ENCODE measurements at places on chromosomes 1 and 21.

DNA sequence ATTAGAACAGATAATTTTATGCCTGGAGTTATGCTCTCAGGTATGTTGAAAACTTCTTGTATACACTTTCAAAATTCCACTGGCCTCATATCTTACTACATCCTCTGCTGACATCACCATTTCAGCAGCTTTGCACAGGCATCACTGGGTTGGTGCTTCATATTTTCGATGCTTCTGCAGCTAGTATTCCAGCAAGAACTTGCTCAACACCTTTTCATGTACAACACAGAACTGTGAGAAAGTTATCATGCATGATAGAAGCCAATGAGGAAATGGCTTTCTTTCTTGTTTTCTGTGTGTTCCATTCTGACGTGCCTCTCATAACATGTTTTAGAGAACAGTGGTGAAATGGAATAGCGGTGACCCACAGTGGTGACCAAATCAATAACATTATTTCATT is 5.1 kb upstream of the GBP5 start:
- DNase-seq, result no peak

DNA sequence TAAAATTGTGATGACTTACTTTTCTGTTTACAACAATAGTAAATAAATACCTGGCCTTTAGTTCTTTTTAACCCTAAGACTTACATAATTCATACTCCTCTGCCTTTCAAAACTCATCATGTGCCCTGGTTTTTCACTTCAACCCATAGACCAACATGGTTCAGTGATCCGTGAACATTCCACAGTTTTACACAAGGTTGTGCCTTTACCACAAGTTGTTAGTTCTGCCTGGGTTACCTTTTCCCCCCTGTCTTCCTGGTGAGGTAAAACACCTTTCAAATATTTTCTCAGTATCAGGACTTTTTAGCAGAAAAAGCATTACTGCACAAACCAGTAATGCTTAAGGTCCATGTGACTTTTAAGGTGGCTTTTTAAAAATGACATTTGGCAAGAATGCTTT is 1466.4 kb downstream of the PLA2G4A start:
- no peak for DNase-seq

DNA sequence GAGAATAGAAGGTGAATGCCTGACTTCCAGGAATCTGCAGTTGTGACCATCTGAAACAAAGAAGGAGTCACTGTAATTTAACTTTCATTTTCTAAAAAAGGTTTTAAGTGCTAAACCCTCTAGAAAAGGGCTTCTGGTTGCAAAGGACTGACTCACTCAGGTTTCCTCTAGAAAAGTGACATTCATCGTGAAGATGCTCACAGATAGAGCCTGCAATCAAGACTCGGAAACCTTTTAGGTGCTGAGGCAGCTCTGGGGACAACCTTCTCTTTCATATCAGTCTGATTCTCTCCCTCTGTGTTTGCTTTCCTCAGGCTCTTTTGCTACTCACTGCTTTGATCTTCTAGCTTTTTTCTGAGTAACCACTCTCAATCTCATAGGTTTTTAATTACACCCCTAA is 8.2 kb downstream of the BCL9 start:
- no peak for DNase-seq

- no peak for DNase-seq
Observed at GRCh38 chr1:169371404-169371803, 3.4 kb downstream of the BLZF1 start.

GRCh38 chr1:54248966-54249365 is 49.0 kb downstream of the MRPL37 start:
- no peak for DNase-seq

GRCh38 chr1:115067161-115067859 is 22.0 kb downstream of the TSPAN2 start:
- no peak for DNase-seq

DNA sequence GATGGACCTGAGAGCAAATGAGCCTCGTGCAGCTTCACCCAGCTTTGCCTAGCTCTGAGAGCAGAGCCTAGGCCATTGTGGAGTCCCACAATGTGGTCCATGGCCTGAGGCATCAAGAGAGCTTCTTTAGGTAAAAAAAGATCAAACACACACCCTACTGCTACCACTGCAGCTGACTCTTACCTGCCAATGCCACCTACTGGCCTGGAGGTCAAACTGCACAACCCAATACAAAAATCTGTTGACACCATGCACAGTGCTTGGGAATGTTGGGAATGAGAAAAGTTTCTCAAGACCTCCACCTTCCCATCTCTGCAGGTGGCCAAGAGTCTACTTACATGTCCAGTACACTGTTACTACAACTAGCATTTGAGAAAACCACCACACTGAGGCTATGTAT is 60.6 kb downstream of the UCHL5 start:
- no peak for DNase-seq

All from CD4-positive, alpha-beta T cell treated with Interleukin-15 for 1 hour (primary cell).